Stimulated activated CD4-positive, alpha-beta T cell treated with anti-CD3 and anti-CD28 coated beads, Interleukin-1b, Interleukin-23, amount 100 ng/mL, for 24 hours (primary cell): ENCODE measurements at places on chromosomes 4 and X.

- no peak for DNase-seq
Observed at GRCh38 chr4:24824720-24825119, 29.3 kb downstream of the SOD3 start.

DNA sequence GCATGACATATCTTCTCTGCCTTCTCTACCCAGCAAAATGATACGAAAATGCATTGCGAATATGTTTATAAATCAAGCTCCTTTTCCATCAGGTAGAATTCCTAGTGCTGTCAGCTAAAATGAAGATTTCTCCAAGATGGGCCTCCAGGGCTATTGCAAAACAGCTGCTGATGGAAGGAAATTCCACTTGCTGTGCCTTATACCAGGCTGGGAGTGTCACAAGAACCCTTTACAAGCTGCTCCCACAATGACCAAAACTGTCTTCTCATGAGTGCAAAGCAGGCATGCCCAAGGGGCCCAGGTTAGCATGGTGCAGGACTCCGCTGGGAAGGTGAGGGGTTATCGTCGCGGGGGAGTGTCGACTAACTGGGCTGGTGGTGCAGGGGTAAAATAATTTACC lies 8.7 kb downstream of the HNRNPH2 start:
- no peak for DNase-seq

DNA sequence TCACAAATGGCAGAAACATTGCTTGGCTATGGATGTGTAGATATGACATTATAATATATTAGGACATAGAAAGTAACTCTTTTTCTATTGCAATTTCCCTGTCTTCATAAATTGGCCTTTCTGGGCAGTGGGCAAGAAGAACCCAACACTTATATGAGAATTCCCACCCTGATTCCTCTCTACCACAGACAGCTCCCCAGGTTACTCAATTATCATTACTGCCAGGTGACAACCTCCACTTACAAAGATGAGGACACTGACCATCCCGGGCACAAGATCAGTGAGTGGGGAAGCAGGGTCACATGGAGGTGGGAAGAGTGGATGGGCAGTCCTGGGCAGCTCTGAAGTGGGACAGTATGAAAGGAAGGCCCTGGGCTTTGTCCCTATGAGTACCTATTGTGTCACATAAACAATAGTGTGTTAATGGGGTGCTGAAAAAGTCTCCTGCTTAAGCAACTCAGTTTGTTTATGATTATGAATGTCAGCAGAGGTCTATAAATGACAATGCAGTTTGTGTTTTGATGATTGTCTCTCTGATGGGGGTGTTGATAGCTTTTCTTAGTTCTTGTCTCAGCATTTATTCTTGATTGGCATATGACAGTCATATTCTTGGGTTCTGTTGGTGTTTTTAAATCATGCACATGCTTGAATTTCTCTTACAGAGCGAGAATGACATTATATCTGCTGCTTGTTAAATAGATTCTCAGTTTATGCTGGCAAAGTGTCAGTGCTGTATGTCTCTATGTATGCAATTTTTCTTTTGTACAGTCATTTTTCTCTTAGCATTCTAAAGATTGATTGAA lies 99.9 kb downstream of the SLIT2 start:
- DNase-seq = no peak

DNA sequence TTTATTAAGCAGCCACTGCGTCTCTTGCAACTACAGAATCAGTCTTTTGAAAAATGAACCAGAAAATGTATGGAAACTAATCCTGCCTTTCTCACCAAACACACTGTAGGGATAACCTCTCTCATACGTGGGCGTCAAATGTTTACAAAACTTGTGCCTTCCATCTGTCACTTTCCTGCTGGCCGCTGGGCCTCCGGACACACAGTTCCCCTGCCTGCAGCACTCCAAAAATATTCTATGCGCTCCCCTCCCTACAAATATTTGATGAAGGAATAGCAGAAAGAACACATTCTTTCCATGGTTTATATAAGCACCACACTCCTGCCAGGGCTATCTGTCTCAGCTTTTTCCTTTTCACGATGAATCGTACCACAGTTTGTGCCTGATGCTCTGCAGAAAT lies 14.9 kb upstream of the CYTL1 start:
- DNase-seq = no peak

GRCh38 chrX:118507766-118508165 lies 12.2 kb downstream of the DOCK11 start:
- DNase-seq = no peak
